ENCODE measurements at places on chromosomes 11 and 22. TPM values are rescaled to one million over a fixed set of nuclear protein-coding genes. Genes with fewer than 3 reads are reported as not detected.

- no peak overlapping the region for H3K27ac ChIP-seq
- DNase-seq = no peak
- H3K4me3 ChIP-seq = no peak overlapping the region
- H3K27me3 ChIP-seq = no peaks in the 10 kb centered on the region
- H3K4me1 ChIP-seq = peaks cover 15% of the 10 kb centered on the region
These were observed 4.3 kb downstream of the TP53AIP1 start for GRCh38 chr11:128938156-128938885.

The KCTD14 gene
- 0.49 TPM for total RNA-seq

DNA sequence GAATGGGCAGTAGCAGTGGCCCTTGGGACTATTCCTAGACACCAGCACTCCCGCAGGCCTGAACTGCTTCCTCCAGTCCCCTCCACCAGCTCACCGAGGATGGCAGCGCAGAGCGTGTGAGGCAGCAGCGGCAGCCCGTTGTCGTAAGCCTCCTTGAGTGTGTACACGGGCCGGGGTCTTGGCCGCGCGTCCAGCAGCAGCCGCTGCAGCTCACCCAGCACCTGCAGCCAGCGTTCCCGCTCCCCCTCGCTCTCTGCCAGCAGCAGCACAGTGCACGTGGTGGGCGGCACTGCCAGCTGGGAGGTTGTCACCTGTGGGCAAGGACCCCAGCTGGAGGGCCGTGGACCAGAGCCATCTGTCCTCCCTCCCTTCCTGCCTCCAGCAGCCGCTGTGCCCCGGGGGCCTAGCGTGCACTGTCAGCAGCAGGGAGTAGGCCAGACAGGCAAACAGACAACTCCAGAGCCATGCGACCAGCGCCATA is 13.0 kb downstream of the CDC42BPG start:
- H3K4me1 ChIP-seq = peaks cover 18% of the 10 kb centered on the region
- H3K27ac ChIP-seq = no peak overlapping the region
- DNase-seq = no peak
- peaks cover 13% of the 10 kb centered on the region for H3K36me3 ChIP-seq

GRCh38 chr11:15062599-15062998 is 10.8 kb upstream of the CALCB start:
- DNase-seq = no peak
- H3K4me3 ChIP-seq = no peak overlapping the region
- H3K4me1 ChIP-seq = no peaks in the 10 kb centered on the region
- H3K27ac ChIP-seq = no peak overlapping the region
- no peaks in the 10 kb centered on the region for H3K27me3 ChIP-seq

DNA sequence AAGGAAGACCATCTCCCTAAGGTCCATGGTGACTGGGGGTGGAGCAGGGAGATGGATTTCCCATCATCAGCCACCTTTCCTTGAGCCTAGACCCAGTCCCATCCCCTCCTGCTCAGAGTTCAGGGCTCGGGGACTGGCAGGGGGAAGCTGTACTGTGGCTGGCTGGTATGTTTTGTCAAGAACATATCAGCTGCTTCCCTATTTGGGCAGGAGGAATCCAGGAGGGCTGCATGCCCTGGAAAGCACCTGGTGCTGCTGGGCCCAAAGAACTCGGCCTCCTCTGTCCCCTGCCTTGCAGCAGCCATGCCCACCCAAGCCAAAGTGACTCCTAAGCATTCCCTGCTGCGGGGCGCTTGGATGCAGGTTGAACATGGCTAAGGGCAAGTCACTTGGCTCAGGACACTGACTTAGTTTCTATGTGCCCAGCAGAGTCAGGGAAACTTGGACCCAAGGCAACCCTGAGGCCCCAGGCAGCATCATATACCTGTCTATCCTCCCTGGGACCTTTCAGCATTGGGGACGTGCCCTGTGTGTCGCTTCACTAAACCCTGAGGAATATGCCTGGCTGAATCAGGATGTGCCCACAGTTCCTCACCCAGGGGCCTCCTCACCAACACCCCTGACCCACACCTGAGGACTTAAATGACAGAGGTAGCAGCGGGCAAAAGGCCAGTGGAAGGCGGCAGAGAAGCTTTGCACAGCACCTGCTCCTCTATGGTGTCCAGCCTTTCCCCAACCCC is 43.1 kb downstream of the BUD13 start:
- H3K4me1 ChIP-seq = peaks cover 4% of the 10 kb centered on the region
- no peak for DNase-seq
- no peak overlapping the region for H3K27ac ChIP-seq

DNA sequence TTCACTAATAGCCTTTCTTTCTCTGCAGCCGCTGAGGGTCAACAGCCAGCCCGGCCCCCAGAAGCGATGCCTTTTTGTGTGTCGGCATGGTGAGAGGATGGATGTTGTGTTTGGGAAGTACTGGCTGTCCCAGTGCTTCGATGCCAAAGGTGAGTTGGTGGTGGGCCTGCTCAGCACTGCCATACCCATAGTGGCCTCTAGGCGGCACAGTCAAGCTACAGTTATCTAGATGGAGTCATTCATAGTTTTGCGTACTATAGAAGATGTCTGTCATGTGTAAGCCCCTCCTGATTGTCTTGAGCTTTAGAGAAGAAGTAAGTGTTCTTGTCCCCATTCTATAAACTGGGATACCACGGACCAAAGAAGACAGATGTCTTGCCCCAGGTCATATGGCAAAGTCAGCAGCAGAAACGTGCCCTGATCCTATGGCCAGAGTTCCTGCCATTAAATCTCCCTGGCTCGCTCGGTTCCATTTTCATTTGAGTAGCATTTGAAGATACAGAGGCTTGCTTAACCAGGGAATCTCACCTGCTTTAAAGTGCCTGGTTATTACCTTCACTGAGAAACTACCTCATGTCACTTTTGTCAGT is 42.1 kb upstream of the CRTAM start:
- H3K4me1 ChIP-seq = peaks cover 14% of the 10 kb centered on the region
- no peak overlapping the region for H3K4me3 ChIP-seq
- H3K36me3 ChIP-seq = no peaks in the 10 kb centered on the region
- no peak for DNase-seq
- H3K27ac ChIP-seq = no peak overlapping the region

The PARVA gene
- 8.6 TPM for total RNA-seq

DNA sequence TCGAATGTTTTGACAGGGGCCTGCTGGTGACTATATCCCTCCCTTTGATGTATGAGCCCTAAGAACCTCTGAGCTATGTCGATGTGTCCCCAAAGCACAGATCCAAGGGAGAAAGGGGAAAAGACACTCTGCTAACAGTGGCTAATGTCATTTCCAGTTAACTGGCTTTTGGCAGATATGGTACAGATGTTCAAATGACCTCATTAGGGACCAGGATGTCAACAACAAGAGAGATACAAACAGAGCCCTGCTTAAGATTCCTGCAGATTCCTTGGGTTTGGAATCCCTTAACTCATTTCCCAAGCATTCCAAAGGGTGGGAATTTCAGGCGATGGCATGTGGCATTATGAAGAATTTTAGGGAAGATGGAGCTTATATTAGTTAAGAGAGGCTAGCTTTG is 517.3 kb downstream of the SOX6 start:
- H3K4me3 ChIP-seq = no peak overlapping the region
- peaks cover 27% of the 10 kb centered on the region for H3K4me1 ChIP-seq
- H3K27me3 ChIP-seq = no peaks in the 10 kb centered on the region
- DNase-seq = no peak
- H3K36me3 ChIP-seq = no peaks in the 10 kb centered on the region
- H3K27ac ChIP-seq = no peak overlapping the region

The PPP1CA gene
- total RNA-seq = 146 TPM

The GP1BB gene
- total RNA-seq = 40.0 TPM

- DNase-seq = no peak
- H3K4me1 ChIP-seq = no peaks in the 10 kb centered on the region
- H3K27ac ChIP-seq = no peak overlapping the region
- H3K36me3 ChIP-seq = no peaks in the 10 kb centered on the region
- no peaks in the 10 kb centered on the region for H3K27me3 ChIP-seq
These were observed 320.1 kb downstream of the TBC1D22A start for GRCh38 chr22:47082505-47082904.

- H3K27ac ChIP-seq = no peak overlapping the region
- no peak for DNase-seq
- no peaks in the 10 kb centered on the region for H3K4me1 ChIP-seq
- H3K36me3 ChIP-seq = no peaks in the 10 kb centered on the region
- H3K4me3 ChIP-seq = no peak overlapping the region
These were observed 27.8 kb downstream of the CREB3L1 start for GRCh38 chr11:46305295-46305694.

The OR5F1 gene
- not detected for total RNA-seq

DNA sequence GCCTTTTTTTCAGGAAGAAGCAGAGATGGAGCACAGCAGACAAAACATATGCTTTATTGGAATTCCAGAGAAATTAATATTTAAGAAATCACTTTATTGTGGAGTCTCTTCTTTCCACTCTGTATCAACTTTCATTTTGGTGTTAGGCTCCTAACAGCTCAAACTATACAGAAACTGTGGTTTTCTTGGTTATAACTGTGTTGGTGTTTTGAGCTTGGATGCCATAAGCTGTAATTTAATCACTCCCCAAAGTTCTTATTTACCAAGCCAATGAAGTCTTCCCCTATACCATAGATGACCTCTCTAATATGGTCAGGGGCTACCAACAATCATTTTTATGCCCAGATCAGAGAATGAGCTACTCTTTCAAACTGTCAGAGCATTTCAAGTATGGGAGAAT is 90.0 kb downstream of the EXT2 start:
- DNase-seq = no peak
- H3K4me1 ChIP-seq = no peaks in the 10 kb centered on the region
- H3K27me3 ChIP-seq = no peaks in the 10 kb centered on the region
- H3K36me3 ChIP-seq = no peaks in the 10 kb centered on the region
- H3K27ac ChIP-seq = no peak overlapping the region

- DNase-seq = no peak
- H3K4me1 ChIP-seq = peaks cover 8% of the 10 kb centered on the region
- no peaks in the 10 kb centered on the region for H3K27me3 ChIP-seq
- H3K36me3 ChIP-seq = no peaks in the 10 kb centered on the region
- H3K27ac ChIP-seq = no peak overlapping the region
- H3K4me3 ChIP-seq = no peak overlapping the region
These were observed 29.3 kb downstream of the RTN3 start for GRCh38 chr11:63710476-63711217.

The CALCB gene
- total RNA-seq = not detected

- no peak overlapping the region for H3K27ac ChIP-seq
- no peak for DNase-seq
- H3K4me1 ChIP-seq = no peaks in the 10 kb centered on the region
- H3K4me3 ChIP-seq = no peak overlapping the region
- no peaks in the 10 kb centered on the region for H3K36me3 ChIP-seq
These were observed 78.4 kb upstream of the TP53I11 start for GRCh38 chr11:45028911-45029682.

DNA sequence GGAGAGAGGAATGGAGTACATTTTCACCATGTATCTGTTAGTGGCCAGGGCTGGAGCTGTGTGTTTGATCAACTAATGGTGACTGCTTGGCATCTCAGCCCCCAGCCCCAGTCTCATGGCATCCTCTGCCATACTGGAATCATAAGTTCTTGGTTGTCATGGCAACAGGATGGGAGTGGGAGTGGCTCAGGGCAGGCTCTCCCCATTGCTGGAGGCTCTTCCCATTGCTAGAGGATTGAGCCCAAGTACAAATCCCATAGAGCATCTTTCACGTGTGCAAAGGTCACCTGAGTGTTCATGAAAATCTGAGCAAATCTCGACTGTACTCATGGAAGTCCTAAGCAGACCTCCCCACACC is 14.9 kb downstream of the DNAJB13 start:
- no peak for DNase-seq
- H3K27ac ChIP-seq = no peak overlapping the region
- no peak overlapping the region for H3K4me3 ChIP-seq
- H3K4me1 ChIP-seq = peaks cover 3% of the 10 kb centered on the region

GRCh38 chr11:3837793-3838192 is 3.0 kb downstream of the RHOG start:
- no peak overlapping the region for H3K4me3 ChIP-seq
- no peaks in the 10 kb centered on the region for H3K27me3 ChIP-seq
- no peak for DNase-seq
- H3K36me3 ChIP-seq = no peaks in the 10 kb centered on the region
- H3K4me1 ChIP-seq = peaks cover 84% of the 10 kb centered on the region
